ENCODE measurements at places on chromosomes 13 and 19.

- DNase-seq = no peak
Measured at GRCh38 chr13:52405369-52405766, 604 bp downstream of the THSD1 start.

DNA sequence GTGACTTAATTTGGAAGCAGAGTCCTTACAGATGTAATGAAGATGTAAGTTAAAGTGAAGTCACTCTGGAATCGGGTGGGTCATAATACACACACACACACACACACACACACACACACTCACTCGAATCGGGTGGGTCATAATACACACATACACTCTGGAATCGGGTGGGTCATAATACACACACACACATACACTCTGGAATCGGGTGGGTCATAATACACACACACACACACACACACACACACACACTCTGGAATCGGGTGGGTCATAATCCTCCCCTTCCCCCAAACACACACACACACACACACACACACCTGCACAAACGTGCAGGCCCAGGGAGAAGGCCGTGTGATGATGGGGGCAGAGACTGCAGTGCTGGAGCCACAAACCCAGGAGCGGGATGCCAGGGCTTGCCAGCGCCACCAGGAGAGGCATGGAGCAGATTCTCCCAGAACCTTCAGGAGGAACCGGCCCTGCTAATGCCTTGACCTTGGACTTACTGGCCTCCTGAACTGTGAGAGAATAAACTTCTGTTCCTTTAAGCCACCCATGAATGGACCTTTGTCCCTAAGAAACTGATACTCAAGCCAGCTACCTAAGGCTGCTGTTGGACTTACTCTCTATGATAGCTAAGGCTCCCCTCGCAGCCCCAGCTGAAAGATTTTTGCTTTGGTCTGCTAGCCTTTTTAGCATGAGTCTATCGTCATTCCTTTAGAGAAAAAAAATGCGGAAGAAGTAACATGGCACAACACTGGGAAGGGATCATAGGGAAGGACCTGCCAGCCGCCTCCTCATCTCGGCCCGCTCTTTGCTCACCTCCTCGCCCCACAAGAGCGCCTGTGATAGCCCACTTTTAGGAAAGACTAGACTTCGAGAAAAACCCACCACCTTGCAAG lies 136.2 kb upstream of the RNF113B start:
- no peak for DNase-seq

DNA sequence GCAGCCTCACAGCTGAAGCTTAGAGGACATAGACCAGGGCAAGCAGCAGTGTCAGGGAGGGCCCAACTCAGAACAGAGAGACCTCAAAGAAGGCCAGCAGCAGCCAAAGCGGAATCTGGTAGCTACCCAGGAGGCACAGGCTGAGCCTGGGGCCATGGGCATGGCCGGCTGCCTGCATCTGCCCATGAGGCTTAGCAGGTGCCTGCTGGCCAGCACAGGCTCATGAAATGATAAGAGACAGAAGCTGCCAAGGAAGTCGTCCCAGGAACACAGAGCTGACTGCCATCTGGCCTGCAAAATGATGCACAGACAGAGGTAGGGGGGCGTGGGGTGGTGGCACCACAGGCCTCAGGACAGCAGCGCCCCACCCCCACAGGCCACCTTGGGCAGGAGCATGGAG lies 29.2 kb downstream of the TUBA3C start:
- DNase-seq = no peak

DNA sequence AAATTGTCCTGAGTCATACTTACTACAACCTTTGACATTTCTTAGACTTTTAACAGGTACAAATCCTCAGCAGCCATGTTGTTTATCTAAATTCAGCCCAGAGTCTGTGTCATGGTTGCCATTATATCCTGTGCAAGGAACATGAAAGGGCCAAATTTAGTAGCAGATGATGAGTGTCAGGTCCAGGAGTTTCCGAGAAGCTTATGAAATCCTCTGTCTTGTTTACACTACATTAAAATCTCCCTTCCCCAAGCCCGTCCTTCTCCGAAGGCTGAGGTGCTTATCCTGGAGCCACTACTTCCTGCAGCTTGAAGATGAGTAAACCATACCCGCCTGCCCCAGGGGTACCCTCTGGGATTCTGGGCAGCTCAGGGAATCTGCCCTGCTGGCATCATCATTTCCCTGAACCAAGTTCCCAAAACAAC lies 102.6 kb upstream of the SERP2 start:
- no peak for DNase-seq

- DNase-seq = no peak
Measured at GRCh38 chr13:93409001-93409400, 182.4 kb downstream of the GPC6 start.

GRCh38 chr13:50928659-50929462 lies 19.3 kb downstream of the RNASEH2B start:
- no peak for DNase-seq

DNA sequence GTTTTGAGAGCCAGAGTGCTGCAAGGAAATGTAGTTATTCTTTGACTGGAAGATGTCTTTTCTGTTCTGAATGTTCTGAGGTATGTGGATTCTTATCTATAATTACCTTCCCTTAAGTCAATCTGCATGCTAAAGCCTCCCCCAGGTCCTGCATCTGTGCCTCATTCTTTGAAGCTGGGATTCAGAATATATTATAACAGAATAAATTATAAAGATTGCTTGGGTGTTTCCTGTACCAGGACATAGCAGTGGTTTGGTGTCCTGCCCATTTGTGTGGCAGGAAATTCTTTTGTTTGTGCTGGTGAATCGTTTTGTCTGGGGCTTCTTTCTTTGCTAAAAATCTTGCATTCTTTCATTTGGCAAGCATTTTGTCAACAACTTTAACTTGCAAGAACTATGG lies 60.2 kb downstream of the ITGBL1 start:
- no peak for DNase-seq

GRCh38 chr13:21805733-21806132 lies 134.9 kb downstream of the FGF9 start:
- DNase-seq = no peak

All from epithelial cell of prostate (primary cell).